ENCODE measurements at places on chromosomes 2 and 18.

DNA sequence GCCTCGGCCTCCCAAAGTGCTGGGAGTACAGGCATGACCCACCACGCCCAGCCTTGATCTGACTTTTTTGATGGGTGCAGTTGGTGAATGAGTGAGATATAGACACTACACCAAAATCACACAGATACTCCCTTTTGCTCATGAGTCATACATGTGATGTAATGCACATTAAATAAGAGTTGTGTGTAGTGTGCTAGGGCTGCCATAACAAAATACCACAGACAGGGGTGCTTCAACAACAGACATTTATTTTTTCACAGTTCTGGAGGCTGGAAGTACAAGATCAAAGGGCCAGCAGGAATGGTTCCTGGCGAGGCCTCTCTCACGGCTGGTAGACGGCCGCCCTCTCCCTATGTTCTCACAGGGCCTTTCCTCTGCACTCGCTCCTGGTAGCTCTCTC, 46.6 kb downstream of the GBX2 start:
- DNase-seq: no peak

DNA sequence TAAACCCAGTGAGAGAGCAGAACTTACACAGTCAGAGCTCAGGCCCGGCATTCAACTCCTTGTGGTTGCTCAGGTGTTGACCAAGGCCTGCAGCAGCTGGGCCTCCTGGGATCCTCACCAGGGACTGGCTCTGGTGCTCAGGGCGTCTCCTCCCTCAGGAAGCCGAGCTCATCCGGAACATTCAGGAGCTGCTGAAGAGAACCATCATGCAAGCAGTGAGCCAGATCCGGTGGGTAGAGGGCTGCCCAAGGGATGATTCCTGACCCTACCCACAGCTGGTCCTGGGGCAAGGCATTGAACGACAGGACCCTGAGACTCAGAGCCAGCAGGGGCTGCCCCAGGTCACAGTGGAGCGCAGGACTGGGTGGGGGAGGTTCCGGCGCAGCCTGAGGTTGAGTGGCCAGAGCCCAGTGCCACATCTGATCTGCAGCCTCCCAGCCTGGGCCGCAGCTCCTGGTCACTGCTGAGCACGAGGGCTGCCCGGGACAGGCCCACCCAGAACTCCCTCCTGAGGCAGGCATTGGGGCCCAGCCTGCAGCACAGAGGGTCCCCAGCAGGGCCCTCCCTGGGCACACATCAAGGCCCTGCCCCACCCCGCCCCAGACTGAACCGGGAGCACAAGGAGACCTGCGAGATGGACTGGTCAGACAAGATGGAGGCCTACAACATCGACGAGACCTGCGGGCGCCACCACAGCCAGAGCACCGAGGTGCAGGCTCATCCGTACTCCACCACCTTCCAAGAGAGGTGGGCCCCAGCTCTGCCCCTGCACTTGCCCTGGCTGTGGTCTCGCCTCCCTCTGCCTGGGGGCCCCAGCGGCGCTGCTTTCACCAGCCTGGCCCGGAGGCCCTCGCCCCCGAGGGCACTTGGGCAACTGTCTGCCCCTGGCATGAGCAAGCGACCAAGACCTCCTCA, 2.4 kb downstream of the TEKT4 start:
- no peak for DNase-seq

DNA sequence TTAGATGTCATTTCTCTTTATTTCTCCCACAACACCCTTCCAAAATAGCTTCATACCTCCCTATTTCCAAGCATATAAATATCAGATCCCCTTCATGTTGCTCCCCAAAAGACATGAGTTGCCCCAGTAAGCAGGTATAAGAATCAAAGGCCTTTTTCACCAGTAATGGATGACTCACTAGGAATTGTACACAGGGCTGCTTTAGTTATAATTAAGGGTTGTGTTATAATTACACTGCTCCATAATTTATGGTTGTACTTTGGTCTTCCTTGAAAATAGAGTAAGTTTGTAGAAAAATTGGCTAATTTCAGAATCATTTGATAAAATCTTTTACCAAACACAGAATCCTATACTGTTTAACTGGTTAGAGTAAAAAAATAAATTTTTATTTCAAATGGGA, 8.8 kb upstream of the AQP4 start:
- no peak for DNase-seq

DNA sequence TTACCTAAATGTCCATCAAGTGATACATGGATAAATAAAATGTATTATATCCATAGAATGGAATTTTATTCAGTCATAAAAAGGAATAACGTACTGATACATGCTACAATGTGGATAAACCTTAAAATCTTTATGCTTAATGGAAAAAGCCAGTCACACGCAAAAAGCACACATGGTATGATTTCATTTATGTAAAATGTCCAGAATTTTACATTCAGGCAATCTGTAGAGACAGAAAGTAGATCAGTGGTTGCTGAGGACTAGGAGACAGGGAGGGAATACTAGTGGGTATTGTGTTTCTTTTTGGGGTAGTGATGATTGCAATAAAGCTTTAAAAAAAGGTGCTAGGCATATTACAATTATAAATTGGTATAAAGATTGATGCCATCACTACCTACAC, 30.7 kb upstream of the CD302 start:
- DNase-seq: no peak

DNA sequence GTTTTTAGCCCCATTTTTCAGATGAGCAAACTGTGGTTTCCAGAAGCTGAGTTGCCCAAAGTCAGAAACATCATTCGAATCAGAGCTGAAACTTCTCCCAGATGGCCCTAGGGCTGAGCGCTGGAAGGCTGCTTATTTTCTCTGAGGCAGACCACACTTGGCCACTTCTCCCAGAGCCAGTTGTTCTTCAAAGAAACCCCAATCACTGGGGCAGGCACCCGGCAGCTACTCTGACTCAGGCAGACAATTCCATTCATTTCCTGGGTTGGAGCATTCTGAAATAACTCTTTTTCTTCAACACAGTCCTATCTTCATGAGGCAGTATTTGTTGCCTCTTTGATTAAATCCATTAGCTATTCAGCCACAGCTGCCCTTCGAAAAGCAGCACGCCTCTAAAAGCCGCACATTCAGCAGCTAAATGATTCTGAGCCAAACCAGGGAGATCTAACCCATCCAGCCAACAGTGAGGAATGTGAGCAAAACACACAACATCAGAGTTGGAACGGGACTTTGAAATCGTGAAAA, 40.9 kb downstream of the LRATD1 start:
- peak; percentile 5 for DNase-seq

- DNase-seq: peak; percentile 90
Observed at GRCh38 chr2:85813982-85814801, 60.4 kb downstream of the ATOH8 start.

DNA sequence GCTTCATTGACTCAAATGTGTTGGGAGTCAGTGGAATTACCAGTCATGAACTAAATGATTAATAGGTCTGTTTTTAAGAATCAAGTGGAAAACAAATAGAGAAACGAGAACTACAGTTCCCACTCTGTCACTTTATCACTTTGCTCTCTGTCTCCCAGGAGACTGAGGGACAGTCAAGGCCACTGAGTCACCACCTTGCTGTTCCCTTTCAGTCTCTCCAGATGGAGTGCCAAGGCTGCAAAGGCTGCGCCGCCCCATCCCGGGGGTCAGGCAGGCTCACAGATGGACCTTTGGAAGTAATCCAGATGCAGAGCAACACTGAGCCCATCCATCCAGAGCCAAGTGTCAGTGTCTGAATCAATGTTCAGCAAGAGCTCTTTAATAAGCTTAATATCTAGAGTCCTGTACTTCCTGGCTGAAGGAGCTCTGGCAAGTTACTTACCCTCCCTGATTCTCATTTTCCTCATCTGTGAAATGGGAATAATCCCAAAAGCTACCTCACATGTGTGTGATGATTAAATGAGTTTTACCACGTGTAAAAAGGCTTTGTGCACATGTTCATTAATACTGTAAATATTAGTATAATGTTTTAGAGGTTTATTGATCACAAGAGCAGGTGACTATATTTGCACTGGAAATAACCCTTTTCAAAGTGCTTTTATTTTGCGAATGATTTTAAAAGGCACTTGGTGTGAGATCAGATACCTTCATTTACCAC, 43.0 kb upstream of the EFEMP1 start:
- DNase-seq: peak; percentile 13

GRCh38 chr2:14944562-14945346, 312.2 kb downstream of the LRATD1 start:
- no peak for DNase-seq

DNA sequence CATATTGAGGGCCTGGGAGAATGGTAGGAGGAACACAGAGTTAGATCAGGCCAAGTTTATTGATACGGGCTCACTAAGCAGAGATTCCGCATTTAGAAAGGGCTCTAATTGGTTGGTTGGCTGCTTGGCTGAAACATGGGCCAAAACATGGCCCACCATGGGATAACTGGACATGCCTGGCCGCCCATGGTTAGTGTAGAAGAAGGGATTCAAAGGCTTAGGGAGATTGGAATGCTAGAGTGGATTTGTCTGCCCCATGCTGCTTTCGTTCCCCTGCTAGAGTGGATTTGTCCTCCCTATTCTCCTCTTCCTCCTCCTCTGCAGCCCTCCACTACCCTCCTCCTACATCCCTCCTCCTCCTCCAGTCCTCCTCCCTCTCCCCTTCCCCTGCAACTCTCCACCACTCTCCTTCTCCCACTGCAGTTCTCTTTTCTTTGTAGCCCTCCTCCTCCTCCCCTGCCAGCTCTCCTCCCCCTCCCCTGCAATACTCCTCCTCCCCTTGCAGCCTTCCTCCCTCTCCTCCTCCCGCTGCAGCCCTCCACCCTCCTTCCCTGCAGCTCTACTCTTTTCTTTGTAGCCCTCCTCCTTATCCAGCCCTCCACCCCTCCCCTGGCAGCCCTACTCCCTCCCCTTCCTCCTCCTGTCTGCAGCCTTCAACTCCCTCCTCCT, 17.2 kb downstream of the BOK start:
- DNase-seq: no peak

GRCh38 chr18:31587529-31587928, 4.1 kb upstream of the TTR start:
- DNase-seq: no peak

- DNase-seq: no peak
Observed at GRCh38 chr2:9807056-9807455, 36.2 kb upstream of the TAF1B start.

GRCh38 chr2:50952596-50952995, 79.3 kb downstream of the NRXN1 start:
- DNase-seq: no peak

DNA sequence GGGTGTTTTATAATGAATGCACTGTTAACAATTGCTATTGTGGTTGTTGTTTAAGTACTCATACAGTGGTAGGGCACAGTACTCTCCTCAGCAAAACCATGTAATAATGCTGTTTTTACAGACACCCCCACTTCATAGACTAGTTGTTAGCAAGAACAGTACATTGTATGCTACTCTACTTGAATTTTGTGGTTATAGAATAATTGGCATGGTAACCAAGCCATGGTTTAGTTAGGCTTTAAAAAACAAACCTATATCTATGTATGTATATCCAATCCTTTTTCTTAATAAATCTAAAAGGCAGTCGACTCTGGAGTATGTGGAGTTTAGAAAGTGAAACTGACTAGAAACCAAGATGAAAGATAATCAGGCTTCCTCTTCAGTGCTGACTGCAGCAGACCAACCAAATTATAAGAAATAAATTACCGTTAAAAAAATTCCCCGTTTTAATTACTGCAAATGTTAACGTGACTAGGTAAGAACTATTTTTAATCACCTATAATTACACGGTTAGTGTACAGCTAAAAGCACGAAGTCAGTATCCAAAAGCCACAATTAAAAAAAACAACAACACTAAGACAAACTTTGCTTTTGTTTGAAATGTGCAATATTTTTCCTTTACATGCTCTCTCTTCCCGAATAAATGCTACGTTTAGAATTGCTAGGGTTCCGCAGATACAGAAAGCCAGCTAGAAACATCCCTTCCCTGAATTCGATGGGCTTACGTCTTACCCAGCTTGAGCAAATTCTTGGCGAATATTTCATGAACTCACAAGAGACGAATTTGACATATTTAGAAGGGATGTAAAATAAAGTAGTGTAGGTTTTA, 113.3 kb upstream of the SERTAD2 start:
- DNase-seq: peak; percentile 22

- no peak for DNase-seq
Observed at GRCh38 chr2:16726147-16726546, 60.5 kb upstream of the CYRIA start.

DNA sequence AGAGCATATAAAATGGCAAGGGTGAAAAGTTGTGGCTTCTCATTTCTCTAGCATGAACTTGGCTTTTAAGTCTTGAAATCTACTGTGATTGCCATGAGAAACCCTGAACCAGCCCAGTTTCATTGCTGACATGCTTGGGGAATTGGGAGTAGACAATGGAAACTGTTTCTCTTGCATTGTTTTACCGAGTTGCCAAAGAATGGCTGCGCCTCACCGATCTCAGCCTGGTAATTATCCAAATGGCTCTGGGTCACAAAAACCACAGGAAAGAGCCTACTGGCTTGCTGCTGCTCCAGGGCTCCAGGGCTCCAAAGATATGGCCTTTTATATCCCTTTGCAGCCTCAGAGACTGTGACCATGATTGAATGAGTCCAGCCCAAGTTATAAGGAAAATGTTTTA, 310.4 kb upstream of the NT5C1B start:
- DNase-seq: no peak

GRCh38 chr2:73290049-73290839, 3.1 kb downstream of the EGR4 start:
- DNase-seq: peak; percentile 57

DNA sequence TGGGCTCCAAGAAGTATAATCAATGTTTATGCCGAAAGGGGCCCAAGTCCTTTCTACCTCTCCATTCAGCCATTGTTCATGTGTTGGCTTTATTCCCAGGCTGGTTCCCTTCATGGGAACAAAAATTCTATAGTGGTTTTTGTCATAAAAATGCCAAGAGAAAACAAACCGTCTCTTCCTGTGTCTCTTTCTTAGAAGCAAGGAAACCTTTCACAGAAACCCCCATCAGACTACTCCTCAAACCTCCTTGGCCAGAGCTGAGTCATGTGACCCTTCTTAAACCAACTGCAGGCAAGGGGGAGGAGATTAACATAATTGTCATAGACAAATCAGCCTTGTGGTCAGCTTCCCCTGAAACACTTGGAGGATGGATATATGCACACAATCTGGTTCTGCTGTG, 75.1 kb upstream of the TANK start:
- DNase-seq: no peak

DNA sequence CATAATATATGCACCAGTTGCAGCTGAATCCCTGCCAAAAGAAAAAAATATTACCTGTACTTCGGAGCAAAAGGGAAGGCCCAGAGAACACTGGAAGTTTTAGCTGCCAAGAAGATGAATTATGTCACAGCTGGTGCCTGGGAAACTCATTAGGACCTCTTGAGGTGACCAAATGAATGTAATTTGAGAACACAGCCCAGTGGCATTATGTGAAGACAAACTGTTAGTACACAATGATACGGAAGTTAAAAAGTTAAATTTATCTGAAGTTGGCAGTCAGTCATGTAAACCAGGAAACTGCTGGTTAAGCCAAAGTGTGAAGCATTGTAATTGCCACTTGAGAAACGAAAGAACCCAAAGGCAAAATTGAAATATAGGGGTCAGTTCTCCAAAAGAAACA, 80.7 kb downstream of the EML4 start:
- no peak for DNase-seq

DNA sequence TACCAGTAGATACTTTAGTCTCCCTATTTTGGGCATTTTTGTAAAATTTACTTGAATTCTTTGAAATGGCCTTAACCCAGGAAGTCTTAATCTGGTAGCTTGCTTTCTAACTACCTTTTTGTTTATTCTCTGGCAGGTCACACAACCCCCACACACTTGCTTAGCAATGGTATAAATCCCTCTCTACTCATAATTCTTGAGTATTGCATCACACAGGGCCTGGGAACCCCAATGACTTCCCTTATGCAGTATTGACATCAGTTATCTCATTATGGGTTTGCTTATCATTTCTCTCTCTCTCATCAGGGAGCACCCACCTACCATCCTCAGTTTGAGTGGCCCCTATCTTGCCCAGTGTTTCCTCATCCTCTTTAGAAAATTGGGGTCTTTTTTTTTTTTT, 207.1 kb downstream of the KCNS3 start:
- DNase-seq: no peak
